ENCODE measurements at places on chromosomes 6 and 20.

DNA sequence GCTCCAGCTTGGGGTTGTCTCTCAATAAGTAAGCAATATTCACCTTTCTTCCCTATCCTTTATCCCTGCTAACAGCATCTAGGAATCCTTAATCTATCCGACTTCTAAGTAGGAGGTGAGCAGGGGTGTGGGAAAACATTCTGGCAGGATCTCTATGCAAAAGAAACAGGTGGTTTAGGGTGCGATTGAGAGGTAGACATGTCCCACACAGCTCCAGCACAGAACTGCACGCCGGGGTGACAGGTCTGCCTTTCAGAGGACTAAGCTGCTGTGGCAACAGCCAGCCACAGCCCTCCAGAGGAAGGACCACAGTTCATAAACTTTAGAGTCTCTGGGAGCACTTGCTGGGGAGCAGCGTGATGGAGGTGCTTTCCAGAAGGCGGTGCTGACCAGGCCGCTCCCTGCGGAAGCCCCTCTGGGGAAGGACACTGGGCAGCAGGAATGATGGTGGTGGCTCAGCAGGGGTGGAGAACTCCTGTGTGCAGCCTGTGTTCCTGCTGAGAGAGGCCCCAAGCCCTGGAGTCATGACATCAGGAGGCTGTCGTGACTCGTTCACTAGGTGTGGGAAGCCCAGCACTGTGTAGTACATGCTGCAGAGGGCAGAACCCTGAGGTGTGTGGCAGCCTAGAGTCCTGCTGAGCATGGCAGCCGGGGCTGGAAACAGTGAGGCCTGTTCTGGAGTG lies 509.6 kb downstream of the PRKN start:
- DNase-seq: no peak

DNA sequence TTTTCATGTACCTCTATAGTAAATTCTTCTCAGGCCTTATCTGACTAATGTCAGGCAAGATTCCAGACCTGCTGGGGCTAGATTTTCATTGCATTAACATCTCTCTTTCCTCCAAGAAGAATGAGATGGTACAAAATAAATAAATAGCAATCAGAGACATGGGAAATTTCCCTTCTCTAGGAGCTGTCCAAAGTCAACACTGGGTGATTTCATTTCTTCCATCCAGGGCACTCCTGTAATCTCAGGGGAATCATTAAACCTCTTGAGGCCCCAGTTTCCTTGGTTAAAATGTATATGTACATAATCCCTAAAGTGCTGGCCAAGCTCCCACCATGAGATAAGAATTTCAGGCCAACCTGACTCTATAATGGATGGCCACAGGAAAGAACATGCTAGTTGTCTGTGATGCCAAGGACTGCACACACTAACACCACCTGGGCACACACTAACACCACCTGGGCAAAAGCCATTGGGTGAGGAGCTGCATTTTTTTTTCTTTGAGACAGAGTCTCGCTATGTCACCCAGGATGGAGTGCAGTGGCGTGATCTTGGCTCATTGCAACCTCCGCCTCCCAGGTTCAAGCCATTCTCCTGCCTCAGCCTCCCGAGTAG lies 912 bp downstream of the IL17F start:
- no peak for DNase-seq

GRCh38 chr20:33463332-33464101 lies 20.0 kb upstream of the SNTA1 start:
- DNase-seq: no peak

DNA sequence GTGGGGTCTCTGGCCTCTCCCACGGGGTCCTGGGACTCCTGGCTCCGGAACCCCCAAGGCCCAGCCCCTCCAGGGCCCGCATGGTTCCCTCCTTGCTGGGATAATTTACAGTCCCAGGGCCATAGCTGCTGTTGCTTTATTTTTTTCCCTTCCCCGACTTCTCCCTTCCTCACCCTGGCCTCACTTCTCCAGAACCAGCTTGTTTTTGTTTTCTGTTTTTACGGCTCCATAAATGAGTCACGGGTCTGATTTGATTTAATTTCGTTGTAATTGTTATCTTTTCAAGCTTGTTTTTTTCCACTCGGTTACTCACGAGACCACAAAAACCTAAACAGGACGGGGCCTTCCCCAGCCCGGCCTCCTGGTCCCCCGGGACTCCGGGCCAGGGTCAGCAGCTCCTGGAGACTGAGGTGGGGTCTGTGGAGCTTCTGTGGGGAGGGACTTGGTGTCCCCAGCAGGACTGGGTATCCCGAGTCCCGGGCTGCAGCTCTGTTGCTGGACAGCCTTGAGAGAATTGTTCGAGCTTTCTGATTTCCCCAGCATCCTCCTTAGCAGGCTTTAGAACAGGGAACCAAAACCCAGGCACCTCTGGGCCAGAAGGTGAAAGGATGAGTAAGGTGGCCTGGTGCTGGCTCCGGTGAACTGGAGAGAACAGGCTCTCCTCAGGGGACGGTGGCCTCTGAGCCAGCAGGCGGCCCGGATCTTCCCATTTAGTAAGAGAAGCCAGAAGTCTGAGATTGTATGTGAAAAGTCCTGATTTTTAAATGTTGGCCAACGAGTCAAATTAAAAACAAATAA lies 94.9 kb downstream of the CEBPB start:
- no peak for DNase-seq

- DNase-seq: no peak
These were observed 37.4 kb upstream of the SLC9A8 start for GRCh38 chr20:49775229-49775693.

Measured in stimulated activated CD8-positive, alpha-beta memory T cell treated with anti-CD3 and anti-CD28 coated beads, Interleukin-12 subunit alpha, Interleukin-12 subunit beta, amount 100 ng/mL, for 4 hours (primary cell).